ENCODE measurements at places on chromosomes 4 and X.

DNA sequence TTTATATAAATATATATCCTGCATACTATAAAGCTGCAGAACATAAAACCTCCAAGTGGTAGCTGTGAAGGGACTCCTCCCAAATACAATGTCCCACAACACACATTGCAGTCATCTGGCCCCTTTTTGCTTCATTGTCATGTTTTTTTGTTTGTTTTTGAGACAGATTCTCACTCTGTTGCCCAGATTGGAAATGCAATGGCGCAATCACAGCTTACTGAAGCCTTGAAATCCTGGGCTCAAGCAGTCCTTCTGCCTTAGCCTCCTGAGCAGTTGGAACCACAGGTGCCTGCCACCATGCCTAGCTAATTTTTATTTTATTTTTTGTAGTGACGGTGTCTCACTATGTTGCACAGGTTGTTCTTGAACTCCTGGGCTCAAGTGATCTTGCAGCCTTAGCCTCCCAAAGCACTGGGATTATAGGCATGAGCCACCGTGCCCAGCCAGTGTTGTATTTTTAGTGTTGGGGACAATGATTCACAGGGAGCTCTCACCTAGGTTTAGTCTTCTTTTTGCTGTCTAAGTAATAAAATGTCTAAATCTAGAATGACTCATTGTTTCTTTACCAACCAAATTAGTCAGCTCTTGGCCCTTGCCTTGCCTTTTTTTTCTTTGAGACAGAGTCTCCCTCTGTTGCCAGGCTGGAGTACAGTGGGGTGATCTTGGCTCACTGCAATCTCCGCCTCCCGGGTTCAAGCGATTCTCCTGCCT lies 24.0 kb upstream of the XIAP start:
- peak; percentile 49 for DNase-seq

- DNase-seq = no peak
These were observed 67.1 kb upstream of the GUCY1A1 start for GRCh38 chr4:155599596-155599995.

- no peak for DNase-seq
These were observed 35.3 kb upstream of the CXCL8 start for GRCh38 chr4:73705056-73705432.

DNA sequence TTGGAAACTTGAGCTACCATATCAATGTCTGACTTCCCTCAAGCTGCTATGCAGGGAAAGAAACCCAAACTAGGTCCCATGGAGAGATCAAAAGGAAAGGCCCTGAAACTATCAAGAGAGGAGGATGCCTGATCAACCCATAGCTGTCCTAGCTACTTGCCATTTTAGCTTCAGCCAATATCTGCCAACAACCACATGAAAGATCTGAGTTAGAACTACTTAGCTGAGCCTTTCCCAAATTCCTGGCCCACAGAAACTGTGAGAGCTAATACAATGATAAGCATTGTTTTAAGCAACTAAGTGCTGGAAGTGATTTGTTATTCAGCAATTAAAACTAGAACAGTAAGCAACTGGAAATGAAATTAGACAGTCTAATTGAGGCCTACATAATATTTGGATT lies 6.3 kb upstream of the ARHGEF38 start:
- DNase-seq = no peak

- DNase-seq = no peak
These were observed 170.5 kb upstream of the TBC1D9 start for GRCh38 chr4:140926672-140927071.

- no peak for DNase-seq
These were observed 87.6 kb downstream of the SEL1L3 start for GRCh38 chr4:25775166-25775565.

DNA sequence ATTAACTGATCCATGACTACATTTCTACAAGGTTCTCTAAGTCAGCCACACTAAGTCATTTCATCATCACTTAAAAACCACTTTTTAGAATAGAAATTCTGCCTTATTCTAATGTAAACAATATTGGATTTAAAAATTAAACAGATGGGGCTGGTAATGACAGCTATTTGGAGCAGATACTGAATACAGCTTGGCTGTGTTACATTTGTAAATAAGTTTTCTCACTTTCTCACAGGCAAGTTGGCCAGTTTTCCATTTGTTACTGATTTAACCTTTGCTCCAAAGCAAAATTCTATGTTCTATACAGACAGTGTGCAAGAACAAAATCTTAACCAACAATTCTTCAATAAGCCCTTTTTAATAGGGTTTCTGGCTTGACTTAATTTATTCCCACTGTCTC lies 370.7 kb downstream of the GRIA2 start:
- no peak for DNase-seq

DNA sequence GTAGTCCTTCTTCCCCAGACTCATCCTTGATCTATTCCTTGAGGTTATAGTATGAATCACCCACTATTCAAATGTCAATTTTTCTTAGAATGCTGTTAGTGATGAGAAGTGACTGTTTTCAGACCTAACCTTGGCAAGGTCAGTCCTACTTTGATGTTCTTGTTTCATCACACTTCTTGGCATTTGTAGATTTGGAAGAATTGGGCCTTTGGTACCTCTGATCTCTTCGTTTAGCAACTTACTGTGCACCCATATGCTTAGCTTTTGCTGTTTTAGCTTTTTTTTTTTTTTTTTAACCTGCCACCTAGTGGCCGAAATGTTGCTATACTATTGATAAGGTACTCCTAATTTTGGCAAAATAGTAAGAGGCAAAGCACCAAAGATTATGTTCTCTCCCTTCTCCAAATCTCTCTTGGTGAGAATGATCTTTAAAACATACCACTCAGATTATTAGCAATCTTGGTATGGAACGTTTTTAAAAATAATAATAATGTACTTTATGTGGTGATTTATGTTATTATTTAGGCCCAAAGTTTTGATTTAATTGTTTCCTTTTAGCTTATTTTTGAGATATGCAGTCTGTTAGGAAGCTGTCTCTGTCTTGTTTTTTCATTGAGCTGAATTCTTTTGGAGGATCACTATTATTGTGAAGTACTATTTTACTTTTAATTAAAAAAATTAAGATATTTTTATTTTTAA lies 16.6 kb downstream of the DCK start:
- no peak for DNase-seq

DNA sequence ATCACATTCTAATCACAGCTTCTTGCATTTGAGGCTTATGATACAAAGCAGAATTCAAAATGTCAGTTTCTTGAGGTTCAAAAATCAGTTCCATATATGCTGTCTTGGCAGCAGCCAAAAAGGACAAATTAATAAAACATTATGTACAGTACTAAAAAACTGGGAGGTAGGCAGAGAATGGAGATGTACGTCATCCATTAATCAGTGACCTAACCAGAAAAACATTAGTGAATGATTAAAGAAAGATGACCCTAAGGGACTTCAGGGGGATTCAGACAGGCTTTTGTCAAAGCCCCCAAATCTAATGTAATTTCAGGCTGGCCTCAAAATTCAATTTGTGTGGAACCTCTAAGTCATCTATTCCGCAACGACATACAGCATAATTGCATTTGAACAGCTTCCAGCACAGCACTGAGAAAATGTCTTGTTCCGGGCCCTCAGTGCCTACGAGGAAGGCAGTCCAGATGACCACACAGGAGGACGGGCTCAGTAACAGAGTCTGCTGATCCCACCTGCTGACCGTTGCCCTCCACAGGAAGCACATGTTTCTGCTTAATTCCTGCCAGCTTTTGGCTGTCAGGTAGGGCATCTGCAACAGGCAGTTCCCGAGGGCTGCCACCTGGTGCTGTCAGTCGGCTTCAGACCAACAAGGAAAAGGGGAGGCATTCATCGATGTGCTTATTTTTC lies 83.8 kb upstream of the HHIP start:
- no peak for DNase-seq

DNA sequence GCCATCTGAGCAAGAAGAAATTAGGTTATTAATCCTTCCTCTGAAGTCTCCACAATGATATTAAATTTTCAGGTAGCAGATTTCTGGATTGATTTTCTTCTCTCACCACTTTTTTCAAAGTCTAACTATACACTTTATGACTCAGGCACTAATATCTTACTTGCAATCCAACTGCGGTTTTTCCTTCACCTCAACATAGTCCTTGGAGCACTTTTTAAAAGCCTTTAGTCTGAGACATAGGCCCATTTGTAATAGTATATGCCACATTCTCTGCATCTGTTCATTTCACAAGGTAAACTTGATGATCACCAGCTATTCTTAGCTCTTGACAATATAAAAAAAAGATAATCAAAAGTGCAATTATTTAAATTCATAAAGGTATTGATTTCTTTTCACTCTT lies 55.9 kb upstream of the EDNRA start:
- DNase-seq = no peak

- DNase-seq = no peak
These were observed 15.2 kb downstream of the RUFY3 start for GRCh38 chr4:70737006-70737405.

Data from activated CD4-positive, alpha-beta T cell treated with anti-CD3 and anti-CD28 coated beads for 48 hours (primary cell).